ENCODE measurements at places on chromosomes 2 and 18.
A peak's percentile ranks its signal among the peaks of the same experiment; 100 is the strongest.

GRCh38 chr2:58010599-58010998 is 36.0 kb upstream of the VRK2 start:
- no peak for DNase-seq

GRCh38 chr2:19120181-19120580 is 238.2 kb downstream of the OSR1 start:
- no peak for DNase-seq

DNA sequence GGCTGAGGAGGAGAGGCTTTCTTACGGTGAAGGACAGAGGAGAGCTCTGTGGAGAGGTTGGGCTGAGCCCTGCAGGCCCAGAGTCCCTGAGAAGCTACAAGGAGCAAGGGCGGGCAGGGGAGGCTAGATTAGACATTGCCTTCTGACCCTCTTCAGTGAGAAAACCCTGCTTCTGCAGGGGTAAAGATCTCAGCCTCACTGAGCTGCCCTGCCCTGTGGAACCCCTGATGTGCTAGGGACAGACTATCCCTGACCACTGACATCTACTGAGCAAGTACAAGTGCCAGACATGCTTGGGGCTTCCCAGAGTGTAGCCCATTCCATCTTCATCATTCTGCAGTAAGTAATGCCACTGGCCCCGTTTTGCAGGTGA is 111.5 kb downstream of the CYP26B1 start:
- no peak for DNase-seq

DNA sequence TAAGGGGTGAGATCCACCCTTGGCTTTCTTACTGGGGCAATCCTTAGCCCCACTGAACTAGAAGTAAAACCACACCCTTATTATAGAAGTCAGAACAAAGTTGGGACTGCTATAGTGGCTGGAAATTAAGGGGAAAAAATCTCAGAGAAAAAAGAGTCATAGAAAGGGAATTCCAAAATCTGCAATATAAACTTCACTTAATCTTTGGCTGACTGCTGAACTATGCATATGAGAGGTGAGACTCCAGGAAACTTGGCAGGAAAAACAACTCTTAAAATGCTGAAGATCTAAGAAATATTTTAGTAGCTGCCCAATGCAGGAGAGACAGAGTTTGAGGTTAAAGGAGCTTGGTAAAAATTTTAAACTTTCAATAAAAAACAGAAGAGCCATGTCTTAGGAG is 201.8 kb upstream of the FN1 start:
- DNase-seq = no peak

GRCh38 chr2:206915121-206915520 is 24.2 kb upstream of the CPO start:
- DNase-seq = peak; percentile 6

DNA sequence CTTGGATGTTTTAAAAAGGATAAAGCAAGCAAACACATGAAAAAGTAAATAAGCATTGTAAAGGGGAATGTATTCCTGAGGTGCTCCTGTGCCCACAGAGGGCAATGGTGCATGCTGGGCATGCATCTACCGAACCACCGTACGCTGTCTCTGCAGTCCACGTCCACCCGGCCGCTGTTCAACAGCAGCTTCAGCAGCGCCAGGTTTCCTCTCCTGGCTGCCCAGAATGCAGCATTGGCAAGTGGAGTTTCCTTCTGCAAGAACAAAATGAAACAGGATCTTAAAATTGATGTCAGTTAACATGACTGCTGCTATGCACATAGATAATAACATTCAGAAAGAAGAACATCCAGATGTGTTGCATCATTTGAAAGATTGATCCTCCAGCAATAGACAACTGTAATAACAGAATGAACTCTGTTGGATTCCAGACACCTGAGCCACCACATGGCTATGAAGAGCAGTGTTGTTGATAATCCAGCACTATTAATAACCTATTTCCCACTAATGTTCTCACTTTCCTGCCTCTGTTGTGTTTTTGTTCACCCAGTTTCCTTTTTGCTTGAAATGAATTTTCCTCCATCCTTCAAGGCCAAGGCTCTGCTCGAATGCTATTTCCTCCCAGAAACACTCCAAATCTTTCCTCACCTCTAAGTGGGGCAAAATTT is 13.6 kb downstream of the ANKRD29 start:
- DNase-seq = no peak

- DNase-seq = no peak
These were observed 142.2 kb downstream of the EPHA4 start for GRCh38 chr2:221429741-221430491.

DNA sequence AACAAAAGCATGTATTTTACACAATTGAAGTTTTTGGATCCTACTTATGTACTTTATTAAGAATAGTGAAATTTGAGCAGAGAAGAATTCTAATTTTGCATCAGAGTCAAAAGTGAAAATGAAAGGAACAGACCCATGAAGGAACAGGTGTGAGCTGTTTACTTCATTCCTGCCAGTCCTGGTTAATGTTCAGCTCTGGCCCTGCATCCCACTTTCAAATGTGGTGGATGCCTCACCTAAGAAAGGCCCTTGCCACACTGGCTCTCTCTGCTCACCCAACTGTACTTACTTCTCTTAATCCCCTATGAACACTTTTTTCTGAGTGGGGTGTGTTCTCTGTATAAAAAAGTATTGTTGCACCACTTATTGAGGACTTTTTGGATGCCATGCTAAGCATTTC is 22.2 kb downstream of the FAM110C start:
- peak; percentile 71 for DNase-seq

DNA sequence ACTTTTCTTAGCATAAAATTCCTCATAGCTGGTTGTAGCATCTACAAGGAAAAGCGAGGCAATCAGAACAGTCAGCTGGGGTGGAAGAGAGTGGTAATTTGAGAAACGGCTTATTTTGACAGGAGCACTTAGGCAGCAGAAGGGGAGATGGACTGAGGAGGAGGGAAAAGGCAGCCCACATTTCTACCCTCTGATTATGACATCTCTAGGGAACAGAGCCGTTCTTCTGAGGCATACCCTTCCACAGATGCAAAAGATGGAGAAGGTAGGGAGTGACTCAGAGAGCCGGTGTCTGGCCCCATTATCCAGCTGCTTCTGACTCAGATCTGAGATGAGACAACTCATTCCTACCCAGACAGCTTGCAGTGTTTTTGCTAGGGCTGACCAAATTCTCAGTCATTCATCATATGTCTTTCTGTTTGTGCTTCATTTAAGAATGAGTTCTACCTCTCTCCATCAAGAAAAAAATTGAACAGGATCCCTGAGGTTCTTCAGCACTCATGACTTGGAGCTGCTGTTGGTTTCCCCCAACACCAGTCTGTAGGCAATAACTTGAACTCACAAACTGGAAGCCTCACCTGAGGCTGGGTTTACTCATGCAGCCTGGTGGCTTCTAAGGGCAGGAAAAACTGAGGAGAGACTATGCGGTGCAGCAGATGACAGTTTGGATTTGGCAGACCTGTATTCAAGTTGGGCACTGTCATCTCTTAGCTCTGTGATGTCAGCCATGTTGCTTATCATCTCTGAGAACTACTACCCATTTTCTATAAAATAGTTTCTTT is 15.9 kb upstream of the SEC11C start:
- DNase-seq = no peak

- DNase-seq = no peak
These were observed 71.5 kb downstream of the NYAP2 start for GRCh38 chr2:225471039-225471438.

DNA sequence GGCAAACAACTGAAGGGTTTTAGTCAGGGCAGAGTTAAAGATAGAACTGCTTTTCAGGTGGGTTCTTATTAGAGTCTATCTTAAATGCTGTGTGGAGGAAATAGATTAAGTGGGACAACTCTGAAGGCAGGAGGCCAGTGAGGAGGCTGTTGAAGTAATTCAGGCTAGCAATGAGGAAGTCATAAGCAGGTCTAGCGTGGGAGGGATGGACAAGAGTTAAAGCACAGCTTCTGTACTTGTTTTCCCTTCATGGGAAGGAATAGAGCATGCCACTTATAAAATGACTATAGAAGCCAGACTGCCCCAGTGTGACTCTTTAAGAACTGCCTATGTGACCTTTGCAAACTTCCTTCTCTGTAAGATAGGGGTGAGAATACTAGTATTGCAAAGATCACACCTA is 202.0 kb upstream of the LRRTM1 start:
- no peak for DNase-seq

DNA sequence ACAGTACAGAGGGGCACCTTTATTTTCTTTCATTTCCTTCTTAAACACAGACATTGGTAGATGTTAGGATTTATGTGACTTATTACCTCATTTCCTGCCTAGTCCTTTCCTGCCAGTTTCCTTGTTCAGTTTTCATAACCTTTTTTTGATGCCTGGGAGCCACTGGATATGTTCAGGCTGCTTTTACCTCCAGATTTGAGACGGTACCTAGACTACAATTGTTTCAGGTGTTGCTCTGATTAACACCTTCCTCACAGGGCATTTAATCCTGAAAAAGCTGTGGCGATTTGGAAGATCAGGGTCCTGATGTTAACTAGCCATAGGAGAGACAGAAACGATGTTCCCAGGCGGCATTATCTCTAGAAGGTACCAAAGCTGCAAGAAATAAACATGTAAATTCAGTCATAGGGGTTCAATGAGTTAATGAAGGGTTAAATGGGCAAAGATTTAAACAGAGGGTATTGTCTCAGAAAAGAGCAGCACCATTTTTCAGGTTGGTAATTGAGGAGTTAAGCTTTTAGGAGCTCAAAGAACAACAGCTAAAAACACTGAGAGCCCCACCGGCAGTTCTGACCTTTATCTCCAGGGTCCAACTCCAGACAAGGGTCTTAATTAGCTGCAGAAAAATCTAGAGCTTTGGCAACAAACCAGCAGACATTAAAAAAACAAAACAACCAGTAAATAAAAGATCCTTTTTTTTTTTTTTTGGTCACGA is 93.3 kb downstream of the HRH4 start:
- DNase-seq = no peak

GRCh38 chr2:34332813-34333212 is 733.7 kb upstream of the FAM98A start:
- no peak for DNase-seq

Data from RPMI8226 (cell line).